ENCODE measurements at places on chromosomes 5 and 9. TPM values are rescaled to one million over a fixed set of nuclear protein-coding genes. Genes with fewer than 3 reads are reported as not detected.

PPP3R2 gene
- total RNA-seq, result not detected

DDX4 gene
- total RNA-seq, result not detected

ZNG1F gene
- 5.1 TPM for total RNA-seq

SMC5 gene
- 12.9 TPM for total RNA-seq

DNAJC18 gene
- total RNA-seq, result 8.8 TPM

GPSM1 gene
- total RNA-seq, result 14.2 TPM

CDH9 gene
- total RNA-seq, result 0.10 TPM

ITGA2 gene
- total RNA-seq, result 41.8 TPM

CBY3 gene
- 0.39 TPM for total RNA-seq

PCDHGA2 gene
- total RNA-seq, result 0.05 TPM

DHFR gene
- 51.5 TPM for total RNA-seq

DNA sequence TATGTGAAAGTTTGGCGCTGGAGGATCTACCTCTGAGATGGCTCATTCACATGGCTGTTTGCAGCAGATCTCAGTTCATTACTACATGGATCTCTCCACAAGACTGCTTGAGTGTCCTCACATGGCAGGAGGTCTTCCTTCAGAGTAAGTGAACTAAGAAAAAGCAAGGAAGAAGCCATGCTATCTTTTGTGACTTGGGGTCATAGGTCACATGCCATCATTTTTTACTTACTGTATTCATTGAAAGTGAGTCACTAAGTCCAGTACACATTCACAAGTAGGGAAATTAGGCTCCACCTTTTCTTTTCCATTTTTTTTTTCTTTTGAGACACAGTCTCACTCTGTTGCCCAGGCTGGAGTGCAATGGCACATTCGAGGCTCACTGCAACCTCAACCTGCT, 8.7 kb upstream of the CDKN2AIPNL start:
- no peak for DNase-seq

- DNase-seq, result no peak
Observed at GRCh38 chr9:128078504-128079434, 10.7 kb downstream of the SLC25A25 start.

GRCh38 chr9:124493794-124494479, 13.3 kb downstream of the NR5A1 start:
- DNase-seq, result no peak

DNA sequence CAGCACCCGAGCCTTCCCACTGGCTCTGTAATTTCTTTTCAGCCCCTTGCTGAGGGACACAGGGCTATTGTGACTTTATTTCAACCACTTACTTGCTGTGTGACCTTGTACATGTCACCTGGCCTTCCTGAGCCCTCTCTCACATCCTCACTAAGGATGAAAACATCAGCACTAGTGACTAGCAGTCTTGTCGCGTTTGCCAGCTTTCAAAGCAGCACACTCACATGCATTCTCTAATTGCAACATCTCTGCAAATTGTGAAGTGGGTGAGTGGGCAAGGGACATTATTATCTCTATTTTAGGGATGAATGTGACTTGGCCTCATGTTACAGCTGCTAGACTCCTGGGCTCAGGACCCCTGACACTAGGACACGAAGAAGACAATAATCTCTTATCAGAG, 144.5 kb downstream of the SEC61B start:
- DNase-seq, result no peak
